ENCODE measurements at places on chromosomes 3 and 15.

GRCh38 chr3:85075663-85076062 is 116.9 kb downstream of the CADM2 start:
- DNase-seq = no peak

- DNase-seq = no peak
These were observed 31.4 kb downstream of the NBEAL2 start for GRCh38 chr3:47010910-47011309.

- DNase-seq = no peak
These were observed 33.4 kb downstream of the LEKR1 start for GRCh38 chr3:156859578-156859977.

DNA sequence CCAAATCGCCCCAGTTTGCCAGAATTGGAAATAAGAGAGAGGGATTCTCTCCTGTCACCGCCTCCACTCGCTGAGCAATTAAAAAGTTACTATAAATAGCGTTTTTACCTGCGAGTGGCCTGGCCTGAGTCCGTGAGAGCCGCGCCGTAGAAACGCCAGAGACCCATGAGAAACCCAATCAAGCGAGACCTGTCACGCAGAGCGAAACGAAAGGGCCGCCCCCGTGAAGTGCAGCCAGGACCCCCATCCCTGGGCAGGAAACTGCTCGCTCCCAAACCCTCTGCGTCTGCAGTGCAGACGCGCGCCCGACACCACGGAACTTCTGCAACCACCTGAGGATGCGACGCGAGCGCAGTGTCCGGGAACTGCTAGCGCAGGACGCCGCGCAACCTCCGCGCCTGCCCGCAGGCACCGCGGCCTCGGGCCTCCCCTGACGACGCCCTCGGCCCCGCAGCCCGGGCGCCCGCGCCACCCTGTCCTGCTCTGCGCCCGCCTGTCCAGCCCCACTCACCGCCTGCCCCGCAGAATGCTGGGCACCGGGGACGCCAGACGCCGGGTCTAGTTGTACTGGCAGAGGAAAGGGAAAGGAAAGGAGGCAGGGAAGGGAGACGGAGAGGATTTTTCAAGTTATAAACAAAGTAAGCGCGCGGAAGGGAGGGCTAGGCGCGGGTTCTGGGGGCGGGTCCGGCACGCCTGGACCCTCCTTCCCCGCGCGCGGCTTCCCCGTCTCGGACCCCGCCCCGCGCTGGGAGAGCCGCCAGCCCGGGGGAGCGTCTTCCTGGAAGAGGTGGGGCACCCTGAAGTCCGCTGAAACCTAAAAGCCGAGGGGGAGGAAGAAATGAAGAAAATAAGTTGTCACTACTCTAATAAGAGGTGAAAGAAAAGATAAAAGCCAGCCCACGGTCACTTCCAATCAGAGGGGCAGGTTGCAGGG is at the start of gene PLSCR4:
Gene PLSCR4, minus strand, starts transcription at position 657 of the 934 bp plus-strand sequence. CDS start 29,034 bp downstream, outside the sequence.
- no peak for DNase-seq

- DNase-seq = no peak
These were observed 1.4 kb upstream of the MUC13 start for GRCh38 chr3:124935794-124936542.

DNA sequence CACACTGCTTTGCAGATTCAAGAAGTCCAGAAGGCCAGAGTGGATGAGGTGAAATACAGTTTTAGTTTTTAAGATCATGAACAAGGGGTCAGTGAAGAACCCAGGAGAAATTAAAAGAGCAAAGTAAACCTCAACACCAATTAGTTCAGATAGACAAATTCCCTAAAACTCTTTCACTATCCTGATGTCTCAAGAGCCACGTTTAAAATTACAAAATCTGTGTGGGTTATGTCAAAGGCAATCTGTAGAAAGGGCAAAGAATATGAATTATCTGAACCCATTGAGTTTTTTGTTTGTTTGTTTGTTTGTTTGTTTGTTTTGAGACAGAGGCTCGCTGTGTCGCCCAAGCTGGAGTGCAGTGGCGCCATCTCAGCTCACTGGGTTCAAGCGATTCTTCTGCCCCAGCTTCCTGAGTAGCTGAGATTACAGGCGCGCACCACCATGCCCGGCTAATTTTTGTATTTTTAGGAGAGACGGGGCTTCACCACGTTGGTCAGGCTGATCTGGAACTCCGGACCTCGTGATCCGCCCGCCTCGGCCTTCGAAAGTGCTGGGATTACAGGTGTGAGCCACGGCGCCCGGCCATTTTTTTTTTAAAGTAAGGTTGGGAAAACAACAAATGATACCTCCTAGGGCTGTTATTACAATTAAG is 32.1 kb upstream of the ST3GAL6 start:
- no peak for DNase-seq

All from T-helper 17 cell (primary cell).